ENCODE measurements at places on chromosomes 12 and 14.
A peak's percentile ranks its signal among the peaks of the same experiment; 100 is the strongest.

DNA sequence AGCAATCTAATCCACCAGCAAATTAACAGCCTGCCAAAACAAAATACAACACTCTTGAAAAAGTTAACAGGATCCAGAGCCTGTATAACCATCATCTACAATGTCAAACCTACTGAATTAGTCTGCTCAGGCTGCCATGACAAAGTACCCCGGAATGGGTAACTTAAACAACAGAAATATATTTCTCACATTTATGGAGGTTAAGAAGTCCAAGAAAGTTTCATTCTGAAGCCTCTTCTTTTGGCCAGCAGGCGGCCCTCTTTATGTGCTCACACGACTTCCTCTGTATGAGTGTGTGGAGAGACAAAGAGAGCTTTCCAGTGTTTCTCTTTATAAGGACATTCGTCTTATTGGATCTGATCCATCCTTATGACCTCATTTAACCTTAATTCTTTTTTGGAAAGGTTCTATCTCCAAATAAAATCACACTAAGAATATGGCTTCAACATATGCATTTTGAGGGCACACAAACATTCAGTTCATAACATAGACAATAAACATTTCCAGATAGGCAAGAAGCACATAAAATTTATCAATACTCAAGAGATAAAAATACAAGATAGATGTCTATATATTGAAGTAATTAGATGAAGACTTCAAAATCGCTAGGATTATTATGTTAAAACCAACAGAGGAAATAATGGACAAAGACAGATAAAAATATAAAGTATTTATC is 5.9 kb upstream of the RERG start:
- DNase-seq, result peak; percentile 11

DNA sequence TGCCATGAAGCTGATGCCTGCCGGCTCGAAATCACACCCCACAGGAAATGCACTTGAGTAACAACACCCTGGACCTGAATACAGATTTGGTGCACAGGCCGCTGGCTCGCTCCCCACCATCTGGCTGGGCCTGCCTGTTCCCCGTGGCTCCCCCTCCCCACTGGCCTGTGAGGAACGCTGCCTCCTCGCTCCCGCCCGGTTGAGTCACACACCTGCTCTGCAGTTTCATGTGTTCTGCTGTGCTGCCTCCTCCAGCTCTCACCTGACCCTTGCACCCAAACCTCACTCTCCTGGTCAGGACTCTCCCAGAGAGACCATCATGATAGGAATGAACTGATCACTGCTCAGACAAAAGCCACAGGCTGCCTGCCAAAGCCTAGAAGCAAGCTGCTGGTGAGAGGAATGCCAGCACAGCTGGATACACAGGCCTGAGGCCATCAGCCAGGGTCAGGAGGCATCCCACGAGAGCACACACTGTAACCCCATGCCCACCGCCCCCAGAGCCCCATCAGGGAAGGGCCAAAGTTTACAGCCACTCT is 3.8 kb upstream of the SIVA1 start:
- peak; percentile 23 for DNase-seq

DNA sequence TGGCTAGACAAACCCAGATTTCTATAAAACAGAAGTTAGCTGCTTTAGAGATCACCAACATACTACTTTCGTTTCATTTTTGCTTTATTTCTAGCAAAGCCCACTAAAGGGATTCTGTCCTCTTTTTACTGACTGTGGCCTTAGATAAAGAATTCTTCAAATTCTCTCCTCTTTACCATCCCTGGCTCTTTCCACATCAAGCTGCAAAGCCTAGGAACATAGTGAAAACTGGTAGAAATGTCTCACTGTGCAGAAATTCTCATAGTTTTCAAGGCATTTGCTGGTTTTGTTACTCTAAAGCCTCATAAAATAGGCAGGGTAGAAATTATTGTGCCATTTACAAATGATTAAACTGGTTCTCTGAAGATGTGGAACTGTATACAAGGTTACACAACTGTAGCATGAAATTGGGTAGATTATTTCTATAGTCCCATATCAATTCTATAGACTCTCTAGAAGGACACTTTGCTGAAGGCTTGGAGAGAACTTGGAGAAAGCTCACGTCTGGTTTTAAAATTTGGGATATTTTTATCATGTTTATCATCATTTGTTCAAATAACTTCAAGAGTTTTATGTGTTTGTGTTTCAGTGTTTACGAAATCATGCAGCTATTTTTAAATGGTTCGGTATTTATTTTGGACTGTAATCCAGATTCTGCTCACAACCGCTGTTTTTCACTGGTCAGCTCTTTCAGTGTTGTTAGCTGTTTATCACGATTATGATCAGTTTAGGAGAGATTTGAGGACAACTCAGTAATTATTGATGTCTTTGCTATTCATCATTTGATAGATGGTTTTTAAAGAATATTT is 36.7 kb upstream of the CSRP2 start:
- DNase-seq, result no peak

- DNase-seq, result no peak
Measured at GRCh38 chr14:36361210-36361853, 40.9 kb upstream of the MBIP start.

GRCh38 chr12:87441511-87441910 is 587.7 kb downstream of the C12orf50 start:
- no peak for DNase-seq

DNA sequence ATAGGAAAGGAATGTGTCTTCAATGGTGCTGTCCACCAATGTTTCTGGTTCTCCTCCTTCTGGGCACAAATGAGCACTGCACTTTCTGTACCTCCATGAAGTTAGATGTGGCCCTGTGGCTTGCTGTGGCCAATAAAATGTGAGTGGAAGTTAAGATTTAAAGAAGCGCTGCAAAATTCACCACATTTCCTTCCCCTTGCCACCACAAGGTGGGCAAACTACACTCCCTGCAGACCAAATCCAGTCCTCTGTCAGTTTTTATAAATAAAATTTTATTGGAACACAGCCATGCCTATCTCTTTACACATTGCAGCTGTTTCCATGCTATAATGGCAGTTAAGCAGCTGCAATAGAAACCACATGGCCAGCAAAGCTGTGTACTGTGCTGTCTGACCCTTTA is 141.4 kb upstream of the TMPO start:
- no peak for DNase-seq

DNA sequence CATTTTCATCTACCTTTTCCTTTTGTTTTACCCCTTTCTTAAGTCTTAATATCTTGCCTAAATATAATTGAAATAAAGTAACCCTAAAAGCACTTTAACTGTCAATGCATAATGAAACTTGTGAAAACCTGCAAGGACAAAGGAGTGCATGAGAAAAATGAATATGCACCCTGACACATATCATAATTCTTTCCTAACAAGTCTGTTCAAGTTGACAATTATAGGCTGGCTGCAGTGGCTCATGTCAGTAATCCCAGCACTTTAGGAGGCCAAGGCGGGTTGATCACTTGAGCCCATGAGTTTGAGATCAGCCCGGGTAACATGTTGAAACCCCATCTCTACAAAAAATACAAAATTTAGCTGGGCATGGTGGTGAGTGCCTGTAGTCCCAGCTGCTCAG is 65.4 kb downstream of the FGD6 start:
- no peak for DNase-seq

GRCh38 chr12:505221-505620 is 45.5 kb downstream of the B4GALNT3 start:
- no peak for DNase-seq

DNA sequence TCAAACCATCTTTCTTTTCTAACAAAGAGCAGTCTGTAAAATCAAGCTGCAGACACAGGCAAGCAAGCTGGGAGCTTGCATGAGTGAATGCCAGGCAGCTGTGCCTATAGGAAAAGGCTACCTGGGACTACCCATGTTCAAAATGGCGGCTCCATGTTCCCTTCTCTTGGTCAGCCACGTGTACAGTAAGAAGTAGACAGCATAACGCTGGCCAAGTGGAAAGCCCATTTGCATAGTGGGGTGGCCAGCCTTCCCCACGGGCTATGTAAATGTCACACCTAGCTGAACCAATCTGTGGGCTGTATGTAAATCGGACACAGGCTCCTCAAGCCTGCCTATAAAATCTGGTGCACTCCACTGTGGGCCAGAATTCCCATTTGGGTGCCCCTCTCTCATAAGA is 117.1 kb downstream of the SYT10 start:
- peak; percentile 2 for DNase-seq

DNA sequence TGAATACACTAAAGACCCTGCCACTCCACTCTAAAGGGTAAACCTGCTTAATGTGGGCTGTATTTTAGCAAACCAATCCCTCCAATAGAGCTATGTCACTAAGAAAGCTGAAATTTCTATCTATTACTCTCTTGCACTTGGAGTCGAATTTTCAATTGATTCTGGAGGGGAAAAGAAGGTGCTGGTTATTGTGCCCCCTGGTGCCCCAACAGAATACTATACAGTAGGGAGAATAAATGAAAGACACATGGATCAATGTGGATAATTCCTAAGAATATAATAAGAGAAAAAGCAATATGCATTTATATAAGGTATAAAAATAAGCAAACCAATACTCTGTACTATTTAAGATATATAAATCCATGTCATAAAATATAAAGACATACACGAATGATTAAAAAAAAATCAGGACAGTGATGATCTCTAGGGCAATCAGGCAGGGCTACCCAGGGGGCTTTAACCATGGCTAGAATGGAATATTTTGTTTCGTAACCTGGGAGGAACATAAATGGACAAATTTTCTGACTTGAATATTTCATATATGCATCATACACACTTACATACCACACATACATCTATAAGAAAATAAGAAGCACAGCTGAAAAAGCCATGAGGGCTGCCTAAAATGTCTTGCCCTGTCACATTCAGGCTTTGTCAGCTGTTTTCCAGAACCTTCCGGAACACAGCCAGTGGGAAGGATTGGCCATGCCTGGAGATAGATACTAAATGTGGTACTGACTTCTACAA is 54.4 kb downstream of the EFCAB11 start:
- peak; percentile 10 for DNase-seq

GRCh38 chr12:49952391-49953055 is 2.0 kb downstream of the AQP2 start:
- no peak for DNase-seq

DNA sequence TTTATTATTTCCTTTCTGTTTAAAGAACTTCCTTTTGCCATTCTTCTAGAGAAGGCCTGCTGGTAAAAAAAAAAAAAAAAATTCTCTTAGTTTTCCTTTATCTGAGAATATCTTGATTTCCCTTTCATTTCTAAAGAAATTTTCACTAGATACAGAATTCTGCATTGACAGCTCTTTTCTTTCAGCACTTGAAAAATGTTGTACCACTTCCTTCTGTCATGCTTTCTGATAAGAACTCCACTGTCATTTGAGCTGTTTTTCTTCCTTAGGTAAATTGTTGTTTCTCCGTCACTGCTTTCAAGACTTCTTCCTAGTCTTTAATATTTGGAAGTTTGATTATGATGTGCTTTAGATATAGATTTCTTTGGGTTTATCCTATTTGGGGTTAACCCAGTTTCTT is 113.6 kb upstream of the BTG1 start:
- no peak for DNase-seq

DNA sequence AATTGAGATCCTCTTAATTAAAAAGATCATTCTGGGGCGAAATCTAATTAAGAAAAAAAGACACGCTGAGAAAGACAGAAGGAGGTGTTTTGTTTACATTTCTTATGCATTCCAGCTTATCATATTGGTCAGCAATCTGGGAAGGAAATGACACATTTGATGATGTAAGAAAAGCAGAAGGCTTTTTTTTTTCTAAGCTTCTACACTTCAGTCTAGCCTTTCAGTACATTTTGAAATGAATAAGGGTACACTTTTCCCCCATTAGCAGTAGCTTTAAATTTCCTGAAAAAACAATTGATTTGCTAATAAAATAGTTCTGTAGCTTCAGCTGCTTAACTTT is 5.9 kb upstream of the GSC start:
- DNase-seq, result no peak

- DNase-seq, result no peak
Measured at GRCh38 chr14:54746019-54746418, 156.6 kb downstream of the GCH1 start.

DNA sequence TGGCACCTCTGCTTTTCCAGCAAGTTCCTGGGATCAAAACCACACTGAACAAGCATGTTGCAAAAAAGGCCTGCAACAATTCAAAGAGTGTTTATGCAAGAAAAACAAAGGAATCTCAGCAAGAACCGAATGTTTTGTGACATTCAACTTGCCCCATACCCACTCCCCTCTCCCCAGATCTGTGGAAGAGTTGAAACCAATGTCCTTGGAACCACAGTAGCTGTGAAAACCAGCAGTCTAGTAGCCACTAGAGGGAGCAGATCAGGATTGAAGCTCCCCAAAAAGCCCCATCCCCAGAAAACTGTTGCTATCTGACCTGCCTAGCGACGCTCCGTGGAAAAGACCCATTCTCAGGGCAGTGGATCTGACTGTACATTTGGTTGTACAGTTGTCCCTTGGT is 27.1 kb downstream of the PRKAB1 start:
- DNase-seq, result no peak

- DNase-seq, result no peak
Measured at GRCh38 chr14:84976805-84977204, 553.1 kb upstream of the FLRT2 start.

GRCh38 chr14:20732979-20733635 is 12.6 kb upstream of the EDDM3A start:
- no peak for DNase-seq

- no peak for DNase-seq
Measured at GRCh38 chr12:12723149-12723680, 6.0 kb downstream of the CDKN1B start.

DNA sequence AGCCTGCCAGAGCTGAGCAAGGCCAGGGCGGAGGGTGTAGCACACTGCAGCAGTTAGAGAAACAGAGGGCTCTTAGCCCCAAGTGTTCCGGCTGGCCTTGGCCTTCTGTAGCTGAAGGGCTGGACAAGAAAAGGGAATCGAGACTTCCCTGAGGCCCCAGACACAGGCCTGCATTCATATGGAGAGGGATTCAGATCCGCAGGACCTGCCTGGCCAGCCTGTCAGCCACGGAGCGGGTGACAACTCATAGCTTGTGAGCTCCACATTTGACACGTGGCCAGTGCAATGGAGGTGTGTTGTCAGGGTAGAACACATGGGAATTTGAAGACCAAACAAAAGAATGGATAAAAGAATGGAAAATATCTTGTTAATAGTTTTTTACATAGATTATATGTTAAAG is 182.2 kb upstream of the GSC start:
- DNase-seq, result no peak

DNA sequence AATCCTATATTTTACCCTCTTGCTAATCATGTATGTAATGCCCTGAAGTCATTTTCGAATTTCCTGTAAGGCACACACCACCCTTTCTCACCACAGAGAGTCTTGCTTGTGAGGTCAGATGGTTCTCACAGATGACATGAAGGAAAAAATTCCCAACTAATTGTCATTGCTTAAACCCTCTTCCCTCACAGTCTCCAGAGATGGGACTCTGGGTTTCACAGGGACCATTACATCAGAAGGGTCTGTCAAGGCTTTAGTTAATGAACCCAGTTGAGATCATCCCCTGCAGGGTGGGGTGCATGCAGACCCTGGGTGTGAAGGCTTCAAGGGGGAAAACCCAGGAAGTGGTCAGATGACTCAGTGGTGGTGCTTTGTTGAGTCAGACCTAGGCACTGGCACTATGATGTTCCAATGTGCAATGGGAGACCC is 229.6 kb downstream of the BCAT1 start:
- DNase-seq, result no peak
